ENCODE measurements at places on chromosomes 2 and 18.

- DNase-seq, result no peak
Observed at GRCh38 chr18:54086863-54087262, 137.6 kb downstream of the MBD2 start.

GRCh38 chr18:68033466-68033865 is 516.9 kb upstream of the DSEL start:
- DNase-seq, result no peak

- no peak for DNase-seq
Observed at GRCh38 chr2:225337183-225337582, 62.3 kb upstream of the NYAP2 start.

DNA sequence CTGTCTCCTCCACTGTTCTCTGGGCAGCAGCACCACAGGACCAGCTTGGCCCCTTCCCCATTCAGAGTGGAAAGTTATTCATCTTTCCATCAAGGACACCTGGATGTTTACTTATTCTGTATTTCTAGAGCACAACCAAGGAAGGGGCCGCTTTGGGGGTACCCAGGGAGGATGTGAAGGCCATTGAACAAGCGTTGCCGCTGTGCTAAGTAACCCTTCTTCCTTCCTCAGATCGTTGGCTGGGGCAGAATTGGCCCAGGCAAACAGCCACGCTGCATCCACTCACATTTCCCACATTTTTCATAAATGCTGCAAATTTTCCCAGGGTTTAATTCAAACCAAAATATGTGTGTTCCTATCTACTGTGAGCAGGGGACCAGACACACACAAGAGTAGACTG is 76.2 kb upstream of the NPAS2 start:
- DNase-seq, result no peak

DNA sequence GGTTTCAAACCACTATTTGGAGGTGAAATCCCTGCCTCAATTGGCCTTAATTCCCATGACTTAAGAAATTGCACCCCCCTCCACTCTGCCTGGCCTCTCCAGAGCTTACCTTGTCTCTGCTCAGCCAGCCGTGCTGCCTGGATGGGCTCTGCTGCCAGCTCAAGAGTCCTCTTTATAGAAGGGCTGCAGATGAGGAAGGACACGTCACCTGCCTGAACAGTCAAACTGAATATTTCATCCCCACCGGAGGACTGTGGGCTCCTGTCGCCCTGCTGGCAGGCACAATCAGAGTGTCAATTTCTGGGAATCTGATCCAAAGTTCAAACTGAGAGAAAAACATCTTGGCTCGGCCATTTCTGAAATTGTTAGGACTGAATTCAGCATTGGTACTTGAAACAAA is at the start of gene OTOS:
Gene OTOS, minus strand, starts transcription at position 148 of the 400 bp plus-strand sequence. CDS start 332 bp downstream, outside the sequence.
- DNase-seq, result no peak
